ENCODE measurements at places on chromosomes 5 and 9.

GRCh38 chr5:127649018-127649439, at the start of gene CTXN3:
Gene CTXN3, plus strand, starts transcription at chr5:127649082. Its CDS starts 8,440 bp downstream, at chr5:127657522.
- no peak for DNase-seq

- DNase-seq = no peak
Measured at GRCh38 chr5:53035868-53036381, 46.8 kb downstream of the ITGA2 start.

DNA sequence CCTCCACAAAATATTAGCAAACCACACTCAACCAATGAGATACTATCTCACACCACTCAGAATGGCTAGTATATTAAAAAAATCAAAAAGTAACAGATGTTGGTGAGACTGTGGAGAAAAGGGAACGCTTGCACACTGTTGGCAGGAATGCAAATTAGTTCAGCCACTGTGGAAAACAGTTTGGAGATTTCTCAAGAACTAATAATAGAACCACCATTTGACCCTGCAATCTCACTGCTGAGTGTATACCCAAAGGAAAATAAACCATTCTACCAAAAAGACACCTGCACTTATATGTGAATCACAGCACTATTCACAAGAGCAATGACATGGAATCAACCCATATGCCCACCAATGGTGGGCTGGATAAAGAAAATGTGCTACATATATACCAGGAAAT, 393.5 kb downstream of the PDE4D start:
- no peak for DNase-seq

GRCh38 chr5:147887026-147887627, 8.6 kb downstream of the SCGB3A2 start:
- no peak for DNase-seq

DNA sequence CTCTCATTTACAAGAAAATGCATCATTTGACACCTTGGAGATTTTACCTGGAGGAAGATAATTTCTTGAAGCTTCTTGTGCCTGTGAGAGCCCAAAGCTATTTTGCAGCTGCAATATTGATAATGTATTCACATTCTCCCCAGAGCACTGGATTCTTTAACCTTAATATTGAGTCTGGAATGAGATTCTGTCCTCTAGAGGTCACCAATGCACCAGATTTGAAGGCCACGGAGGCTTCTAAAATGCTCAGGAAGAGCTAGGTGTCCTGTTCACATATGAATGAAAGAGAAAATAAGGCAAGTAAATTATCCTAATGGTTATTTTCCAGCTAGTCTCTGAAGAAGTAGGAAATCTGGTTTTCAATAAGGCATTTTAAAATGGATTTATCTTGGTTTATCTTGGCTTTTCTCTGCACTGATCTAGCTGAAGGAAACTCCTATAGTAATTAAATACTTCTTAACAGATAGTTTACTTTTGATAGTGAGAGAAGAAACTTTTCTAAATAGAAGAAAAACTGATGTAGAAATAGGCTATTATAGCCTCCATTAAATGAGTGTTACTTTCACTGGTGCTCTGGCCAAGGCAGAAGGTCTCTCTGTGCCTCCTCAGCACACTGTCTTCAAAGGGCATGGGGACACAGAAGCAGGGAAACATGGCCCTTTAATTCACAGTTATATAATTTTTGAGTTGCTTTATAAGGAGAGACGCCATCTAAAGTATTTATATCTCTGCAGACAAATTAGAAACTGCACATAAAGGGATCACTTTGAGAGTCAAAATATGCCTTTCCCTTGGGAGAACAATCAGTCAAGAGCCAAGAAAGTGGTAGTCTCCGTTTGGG, 297.0 kb upstream of the ACTBL2 start:
- DNase-seq = no peak

DNA sequence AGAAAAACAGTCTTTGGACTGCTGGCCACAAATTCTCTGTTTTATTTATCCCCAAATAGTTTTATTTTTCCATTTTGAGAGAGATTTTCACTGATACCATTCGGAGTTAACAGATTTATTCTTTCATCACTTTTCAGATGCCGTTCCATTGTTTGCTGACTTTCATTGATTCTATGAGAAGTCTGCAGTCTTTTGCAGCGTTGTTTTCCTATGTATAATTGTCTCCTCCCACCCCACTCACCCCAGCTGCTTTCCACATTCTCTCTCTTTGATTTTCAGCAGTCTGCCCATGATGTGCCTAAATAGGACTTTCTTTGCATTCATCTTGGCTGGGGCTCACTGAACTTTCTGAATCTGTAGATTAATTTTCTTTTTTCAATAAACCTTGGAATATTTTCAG, 107.6 kb downstream of the C9orf50 start:
- DNase-seq = no peak

GRCh38 chr9:33318225-33318624, 27.9 kb downstream of the NFX1 start:
- DNase-seq = no peak

- no peak for DNase-seq
Measured at GRCh38 chr9:96029722-96030530, 154.4 kb downstream of the ERCC6L2 start.

DNA sequence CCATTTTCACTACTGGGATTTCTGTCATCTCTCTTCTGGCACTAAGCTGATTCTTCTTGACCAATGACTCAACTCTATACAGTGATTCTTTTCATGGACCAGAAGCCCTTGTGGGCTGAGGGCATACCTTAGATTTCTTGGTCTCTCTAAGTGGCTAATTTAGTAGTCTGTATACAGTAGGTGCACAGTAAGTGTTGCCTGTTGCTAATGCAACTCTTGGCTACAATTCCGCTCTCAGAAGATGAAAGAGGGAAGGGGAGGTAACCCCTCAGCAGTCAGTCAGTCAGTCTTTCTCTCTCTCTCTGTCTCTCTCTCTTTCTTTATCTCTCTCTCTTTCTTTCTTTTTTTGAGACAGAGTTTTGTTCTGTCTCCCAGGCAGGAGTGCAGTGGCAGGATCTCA, 115.1 kb upstream of the PANK3 start:
- DNase-seq = no peak

GRCh38 chr9:16131264-16131663, 578.4 kb downstream of the CCDC171 start:
- no peak for DNase-seq

GRCh38 chr9:18911714-18912342, 121.2 kb downstream of the SAXO1 start:
- DNase-seq = no peak

- DNase-seq = no peak
Measured at GRCh38 chr5:77643654-77644370, 5.3 kb upstream of the OTP start.

GRCh38 chr5:131677115-131677514, 42.1 kb upstream of the RAPGEF6 start:
- no peak for DNase-seq

DNA sequence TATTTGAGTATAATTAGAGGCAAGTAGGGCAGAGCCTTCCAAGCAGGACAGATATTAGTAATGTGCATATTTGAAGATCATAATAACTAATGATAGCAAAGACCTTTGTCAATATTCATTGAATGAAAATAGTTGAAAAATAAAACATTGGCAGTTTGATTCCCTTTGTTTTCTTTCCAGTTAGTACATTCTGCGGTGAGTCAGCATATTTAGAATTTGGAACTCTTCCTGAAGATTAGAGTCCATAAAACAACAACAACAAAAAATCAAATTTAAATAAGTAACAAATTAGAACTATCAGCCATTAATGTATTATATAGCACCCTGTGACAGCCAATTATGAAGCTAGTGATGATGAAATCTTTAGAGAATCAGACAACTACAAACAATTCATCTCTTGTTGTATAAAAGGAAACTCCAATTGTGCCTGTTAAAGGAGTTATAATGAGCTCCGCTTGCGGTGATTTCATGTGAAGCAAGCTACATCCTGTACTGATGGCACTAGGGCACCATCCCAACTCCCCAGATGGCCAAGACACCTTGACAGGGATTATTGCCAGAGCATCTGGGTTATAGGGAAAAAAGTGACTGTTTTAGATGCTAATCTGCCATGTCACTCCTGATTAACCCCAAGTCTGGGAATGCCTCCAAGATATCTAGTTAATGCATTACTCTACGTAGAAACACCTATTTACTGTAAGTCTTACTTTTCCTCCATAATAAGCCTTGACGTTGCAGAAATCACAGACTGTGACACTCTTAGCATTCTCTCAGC, 6.8 kb downstream of the IFNA8 start:
- DNase-seq = no peak

DNA sequence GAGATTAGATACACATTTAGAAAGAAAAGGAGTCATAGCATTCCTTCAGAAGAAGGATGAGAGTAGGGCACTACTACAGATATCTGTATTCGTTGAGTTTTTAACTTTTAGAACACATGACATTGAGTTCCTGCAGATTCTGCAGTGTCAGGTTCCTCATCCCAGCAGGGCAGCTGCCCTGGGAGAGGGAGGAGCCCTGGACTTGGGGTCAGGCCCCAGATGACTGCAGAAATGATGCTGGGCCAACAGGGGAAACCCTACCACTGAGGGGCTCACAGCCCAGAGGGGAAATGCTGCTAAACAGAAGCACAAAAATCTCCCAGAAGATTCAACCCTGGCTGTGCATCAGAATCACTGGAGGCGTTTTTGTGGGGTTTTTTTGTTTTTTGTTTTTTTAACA, 68.9 kb upstream of the TAF1L start:
- no peak for DNase-seq

GRCh38 chr5:40428126-40428525, 251.6 kb upstream of the PTGER4 start:
- peak; percentile 77 for DNase-seq

DNA sequence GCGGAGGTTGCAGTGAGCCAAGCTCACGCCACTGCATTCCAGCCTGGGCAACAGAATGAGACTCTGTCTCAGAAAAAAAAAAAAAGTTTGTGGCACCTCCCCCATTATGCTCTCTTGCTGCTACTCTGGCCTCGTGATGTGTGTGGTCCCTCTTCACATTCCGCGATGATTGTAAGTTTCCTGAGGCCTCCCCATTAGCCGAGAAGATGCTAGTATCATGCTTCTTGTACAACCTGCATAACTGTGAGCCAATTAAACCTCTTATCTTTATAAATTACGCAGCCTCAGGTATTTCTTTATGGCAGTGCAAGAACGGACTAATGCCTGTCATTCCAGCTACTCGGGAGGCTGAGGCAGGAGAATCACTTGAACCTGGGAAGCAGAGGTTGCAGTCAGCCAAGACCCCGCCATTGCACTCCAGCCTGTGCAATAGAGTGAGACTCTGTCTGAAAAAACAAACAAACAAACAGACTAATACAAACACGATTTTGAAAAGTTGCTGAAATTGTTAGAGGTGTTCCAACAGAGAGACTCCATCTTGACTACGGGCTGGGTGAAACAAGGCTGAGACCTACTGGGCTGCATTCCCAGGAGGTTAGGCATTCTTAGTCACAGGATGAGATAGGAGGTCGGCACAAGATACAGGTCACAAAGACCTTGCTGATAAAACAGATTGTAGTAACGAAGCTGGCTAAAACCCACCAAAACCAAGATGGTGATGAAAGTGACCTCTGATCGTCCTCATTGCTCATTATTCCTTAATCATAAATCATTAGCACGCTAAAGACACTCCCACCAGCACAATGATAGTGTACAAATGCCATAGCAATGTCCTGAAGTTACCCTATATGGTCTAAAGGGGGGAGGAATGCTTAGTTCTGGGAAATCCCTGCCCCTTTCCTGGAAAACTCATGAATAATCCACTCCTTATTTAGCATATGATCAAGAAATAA, 8.3 kb upstream of the AFF4 start:
- no peak for DNase-seq

GRCh38 chr5:122424132-122424531, 112.1 kb downstream of the SNCAIP start:
- no peak for DNase-seq

DNA sequence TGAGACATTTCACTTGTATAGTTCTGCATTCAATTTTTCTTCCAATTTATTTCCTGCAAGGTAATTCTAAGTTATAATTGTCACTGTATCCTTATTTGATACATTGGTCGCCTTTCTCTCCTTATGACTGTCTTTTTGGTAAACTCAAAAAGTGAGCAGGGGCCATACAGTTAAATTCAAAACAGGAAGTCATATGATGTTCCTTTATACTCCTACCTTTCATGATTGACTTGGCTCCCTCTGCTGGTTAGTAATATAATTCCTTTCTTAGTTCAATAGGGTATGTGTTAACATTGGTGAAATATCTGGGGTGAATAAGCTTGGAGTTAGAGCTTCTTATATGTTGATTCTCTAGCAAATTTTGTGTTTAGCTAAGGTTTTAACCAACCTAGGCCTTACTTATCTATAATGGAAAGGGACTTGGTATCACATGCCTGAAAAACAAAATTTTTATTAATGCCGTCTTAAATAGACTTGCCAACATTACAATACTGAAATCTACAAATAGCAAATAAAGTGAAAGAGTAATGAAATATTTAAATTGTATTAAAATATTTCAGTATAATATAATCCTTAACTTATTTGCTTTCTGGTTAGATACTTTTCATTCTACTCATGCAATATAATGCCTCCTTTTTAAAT, 6.0 kb upstream of the NIPBL start:
- DNase-seq = no peak

DNA sequence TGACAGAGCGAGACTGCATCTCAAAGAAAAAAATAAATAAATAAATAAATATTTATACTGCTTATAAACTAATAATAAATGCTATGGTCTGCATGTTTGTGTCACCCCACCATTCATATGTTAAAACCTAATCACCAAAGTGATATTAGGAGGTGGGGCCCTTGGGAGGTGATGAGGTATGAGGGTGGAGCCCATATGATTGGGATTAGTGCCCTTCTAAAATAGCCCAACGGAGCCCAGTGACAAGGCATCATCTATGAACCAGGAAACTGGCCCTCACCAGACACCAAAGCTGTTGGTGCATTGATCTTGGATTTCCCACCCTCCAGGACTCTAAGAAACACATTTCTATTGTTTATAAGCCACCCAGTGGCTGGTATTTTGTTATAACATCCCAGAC, 5.1 kb downstream of the FXN start:
- DNase-seq = no peak

DNA sequence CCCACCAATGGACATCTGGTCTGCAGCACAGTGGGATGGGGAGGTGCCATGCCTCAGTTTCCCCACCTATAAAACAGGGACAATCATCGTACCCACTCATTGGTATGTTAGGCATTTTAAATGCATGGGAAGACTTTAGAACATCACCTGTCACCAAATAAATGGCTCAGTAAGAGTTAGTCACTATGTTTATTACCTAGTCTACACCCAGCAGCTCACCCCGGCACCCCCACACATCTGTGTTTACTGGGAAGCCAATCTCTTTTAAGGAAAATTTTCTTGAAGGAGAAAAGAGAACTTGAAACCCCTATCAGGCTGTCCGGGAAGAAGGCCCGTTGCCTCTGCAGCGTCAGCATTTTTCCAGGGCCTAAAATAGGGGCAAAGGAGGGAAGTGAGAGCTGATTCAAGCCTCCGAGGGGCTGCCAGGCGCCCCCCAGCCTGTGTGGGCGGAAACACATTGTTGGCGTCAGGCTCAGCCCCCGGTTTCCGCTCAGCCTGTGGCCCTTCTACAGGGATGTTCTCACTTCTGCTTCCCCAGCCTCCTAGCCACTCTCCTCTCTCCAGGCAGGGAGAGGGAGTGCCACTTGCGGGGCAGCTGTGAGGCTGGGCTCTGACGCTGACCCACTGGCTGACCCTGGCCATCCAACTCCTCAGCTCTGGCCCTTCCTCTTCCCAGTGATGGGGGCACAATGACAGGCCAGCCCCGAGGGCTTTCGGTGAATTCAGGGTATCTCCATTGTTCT, 4.6 kb downstream of the CSF1R start:
- peak; percentile 59 for DNase-seq

GRCh38 chr5:33400675-33401074, 40.1 kb upstream of the TARS1 start:
- no peak for DNase-seq

GRCh38 chr9:111427186-111427585, 57.0 kb downstream of the ECPAS start:
- no peak for DNase-seq

- no peak for DNase-seq
Measured at GRCh38 chr5:137075163-137075970, 423.8 kb downstream of the SPOCK1 start.
